Stomach (tissue), 19 donors: ENCODE measurements at places on chromosomes 1 and 21. TPM values are rescaled to one million over a fixed set of nuclear protein-coding genes. Genes with fewer than 3 reads are reported as not detected.

TMEM82 gene
- not detected for total RNA-seq

AMY2B gene
- 19.2 TPM for total RNA-seq

- H3K27me3 ChIP-seq = no peaks in the 10 kb centered on the region
- no peaks in the 10 kb centered on the region for H3K4me1 ChIP-seq
- no peak overlapping the region for H3K4me3 ChIP-seq
- no peaks in the 10 kb centered on the region for H3K36me3 ChIP-seq
Measured at GRCh38 chr1:179251675-179252074, 22.2 kb upstream of the ABL2 start.

DNA sequence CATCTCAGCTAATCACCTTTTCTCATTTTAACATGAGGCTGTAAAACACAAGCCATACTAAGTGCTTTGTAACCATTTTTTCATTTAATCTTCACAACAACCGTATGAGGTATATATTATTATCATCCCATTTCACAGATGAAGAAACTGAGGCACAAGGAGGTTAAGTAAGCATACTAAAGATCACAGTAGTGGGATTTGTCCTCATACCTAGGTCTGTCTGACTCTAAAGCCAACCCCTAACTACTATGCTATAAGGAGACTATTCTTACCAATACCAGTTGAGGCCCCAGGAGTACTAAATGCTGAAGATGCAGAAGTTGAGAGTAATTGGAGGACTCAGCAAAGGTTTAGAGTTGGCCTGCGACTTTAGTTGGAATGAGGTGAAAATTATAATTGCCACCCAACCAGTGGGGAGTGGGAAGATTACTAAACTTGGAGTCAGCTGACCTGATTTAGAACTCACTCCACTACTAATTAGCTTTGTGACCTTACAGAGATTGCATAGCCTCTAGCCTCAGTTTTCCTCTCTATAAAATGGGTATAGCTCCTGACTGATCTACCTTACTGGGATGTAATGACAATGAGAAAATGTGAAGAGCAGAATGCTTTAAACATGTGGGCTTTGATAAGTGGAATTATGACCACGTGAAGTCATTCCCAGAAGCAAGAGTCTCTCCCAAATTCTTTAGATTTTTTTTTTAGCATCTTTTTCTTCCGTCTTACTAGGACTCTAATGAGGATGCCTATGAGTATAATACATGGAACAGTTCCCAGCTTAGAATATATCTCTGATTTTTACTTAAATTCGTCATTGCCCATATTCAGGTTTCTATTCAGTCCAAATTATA, 85.8 kb upstream of the IPO9 start:
- no peak overlapping the region for H3K4me3 ChIP-seq
- H3K36me3 ChIP-seq = peaks cover 3% of the 10 kb centered on the region
- peak overlapping the region; percentile 86 for H3K27ac ChIP-seq
- DNase-seq = no peak

DNA sequence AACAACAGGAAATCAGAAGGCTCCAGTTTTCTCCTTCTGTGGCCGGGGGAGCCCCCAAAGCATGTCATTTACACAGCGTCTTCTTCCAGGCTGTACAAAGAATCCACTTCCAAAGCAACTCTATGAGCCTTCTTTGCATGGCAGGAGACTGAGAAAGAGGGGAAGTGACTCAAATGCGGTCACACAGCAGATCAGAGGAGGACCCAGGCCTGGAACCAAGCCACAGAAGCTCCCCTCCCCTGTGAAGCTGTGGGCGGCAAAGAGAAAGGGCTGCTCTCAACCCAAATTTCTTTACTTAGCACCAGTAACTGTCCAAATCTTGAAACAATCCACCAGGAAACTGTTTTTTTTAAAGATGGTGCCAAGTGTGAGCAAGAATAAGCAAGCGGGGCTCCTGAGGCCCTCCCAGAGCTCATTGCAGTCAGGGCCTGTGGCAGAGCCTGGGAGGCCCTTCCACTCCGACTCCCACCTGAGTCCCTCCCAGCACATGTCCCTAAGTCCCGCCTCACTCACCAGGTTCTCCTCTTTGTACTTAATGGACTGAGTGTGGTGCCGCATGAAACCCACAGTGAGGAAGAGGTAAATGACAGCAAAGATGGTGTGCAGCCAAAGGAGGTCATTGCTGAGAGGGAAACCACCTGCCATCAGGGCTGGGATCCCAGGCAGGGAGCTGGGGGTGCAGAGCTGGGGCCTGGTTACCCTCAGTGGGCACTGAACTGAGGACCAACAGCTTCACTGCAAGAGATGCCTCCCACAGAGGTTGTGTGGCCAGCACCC, 15.9 kb downstream of the TMEM63A start:
- peaks cover 26% of the 10 kb centered on the region for H3K4me1 ChIP-seq
- no peak for DNase-seq
- no peak overlapping the region for H3K4me3 ChIP-seq
- no peaks in the 10 kb centered on the region for H3K27me3 ChIP-seq
- H3K27ac ChIP-seq = no peak overlapping the region

DNA sequence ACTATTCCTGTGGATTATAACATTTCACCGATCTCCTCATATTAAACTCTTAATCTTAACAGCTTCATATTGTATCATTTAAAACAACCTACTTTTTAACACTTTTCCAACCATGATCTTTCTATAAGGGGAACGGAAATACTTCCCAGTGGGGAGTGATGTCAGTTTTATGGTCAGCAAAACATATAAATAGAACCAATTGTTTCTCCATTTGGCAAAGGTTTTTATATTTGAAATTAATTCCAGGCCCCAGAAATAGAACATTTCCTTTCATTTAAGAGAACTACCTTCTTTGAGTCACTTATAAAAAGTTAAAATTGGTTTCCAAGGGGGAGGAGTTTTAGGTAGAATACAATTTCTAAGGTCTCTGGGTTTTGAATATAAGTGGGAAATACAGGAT, 189.6 kb downstream of the TGFBR3 start:
- no peak overlapping the region for H3K27ac ChIP-seq
- H3K27me3 ChIP-seq = no peaks in the 10 kb centered on the region
- H3K4me3 ChIP-seq = no peak overlapping the region
- peaks cover 7% of the 10 kb centered on the region for H3K4me1 ChIP-seq
- no peaks in the 10 kb centered on the region for H3K36me3 ChIP-seq

DNA sequence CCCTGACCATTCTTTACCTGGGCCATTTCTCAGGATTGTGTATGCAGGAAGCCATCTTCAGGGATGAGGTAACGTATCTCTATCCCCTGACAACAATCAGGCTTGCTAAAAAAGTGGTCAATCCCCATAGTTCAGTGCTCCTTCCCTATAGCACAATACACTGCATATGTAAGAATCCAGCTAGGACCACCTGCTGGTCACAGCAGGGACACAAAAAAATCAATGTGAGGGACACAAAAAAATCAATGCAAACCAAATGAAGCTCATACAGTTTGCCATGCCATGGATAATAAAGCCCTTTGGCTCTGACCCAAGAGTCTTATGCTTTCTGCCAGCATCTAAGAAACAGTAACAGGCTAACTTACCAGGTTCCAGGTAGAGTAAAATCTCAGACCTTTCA, 16.3 kb downstream of the ACBD6 start:
- peaks cover 50% of the 10 kb centered on the region for H3K36me3 ChIP-seq
- no peak overlapping the region for H3K27ac ChIP-seq
- DNase-seq = no peak
